ENCODE measurements at places on chromosomes 7 and 10.

- no peak for DNase-seq
Observed at GRCh38 chr10:123323884-123324283, 169.7 kb downstream of the BUB3 start.

- no peak for DNase-seq
Observed at GRCh38 chr7:135328053-135328452, 94.4 kb downstream of the STRA8 start.

- no peak for DNase-seq
Observed at GRCh38 chr10:90587561-90587960, 270.3 kb downstream of the HTR7 start.

GRCh38 chr7:130476297-130477150 is 15.4 kb upstream of the MEST start:
- no peak for DNase-seq

- DNase-seq = peak; percentile 7
Observed at GRCh38 chr10:18545621-18546305, 105.6 kb downstream of the NSUN6 start.

- DNase-seq = no peak
Observed at GRCh38 chr10:5512881-5513612, 11.7 kb upstream of the CALML3 start.

Measured in NCI-H1694 (cell line).